ENCODE measurements at places on chromosomes 6 and 20. TPM values are rescaled to one million over a fixed set of nuclear protein-coding genes. Genes with fewer than 3 reads are reported as not detected.

GRCh38 chr20:16308754-16309153, 264.5 kb downstream of the KIF16B start:
- no peak for DNase-seq

DNA sequence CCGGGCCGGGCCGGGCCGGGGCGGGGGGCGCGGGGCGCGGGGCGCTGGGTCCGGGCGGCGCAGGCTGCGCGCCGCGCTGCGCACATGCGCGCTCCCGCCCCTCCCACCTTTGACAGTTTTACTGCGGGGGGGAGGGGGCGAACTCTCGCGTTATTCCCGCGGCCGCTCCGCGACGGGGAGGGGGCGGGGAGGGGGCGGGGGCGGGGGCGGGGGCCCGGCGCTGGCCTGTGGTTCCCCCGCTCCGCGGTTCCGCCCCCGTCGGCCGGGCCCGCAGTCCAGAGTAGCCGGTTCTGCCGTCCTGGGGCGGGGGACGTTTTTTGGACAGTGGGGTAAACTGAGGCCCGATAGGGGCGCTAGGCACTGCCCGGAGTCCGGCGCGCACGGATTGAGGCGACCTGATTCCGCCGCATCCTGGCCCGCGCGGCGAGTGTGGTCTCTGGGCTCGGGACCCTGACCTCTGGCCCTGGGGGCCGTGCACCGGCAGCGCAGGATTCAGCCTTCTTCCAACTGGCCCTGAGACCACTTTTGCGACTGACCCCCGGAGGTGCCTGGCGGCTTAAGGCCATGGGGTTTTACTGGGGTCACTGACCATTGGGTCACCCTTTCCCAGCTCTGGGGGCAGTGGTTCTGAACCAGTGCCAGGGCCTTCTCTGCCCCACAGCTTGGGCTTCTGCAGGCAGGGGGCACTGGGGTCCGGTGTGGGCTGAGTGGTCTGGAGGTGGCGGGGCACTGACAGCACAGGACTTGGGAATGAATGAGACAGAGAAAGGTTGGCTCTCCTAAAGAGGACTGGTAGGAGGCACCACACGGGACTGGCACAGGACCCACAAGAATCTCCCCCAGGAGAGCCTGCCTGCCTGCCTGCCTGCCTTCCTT, at the start of gene ZNF512B:
TSS of gene ZNF512B (minus strand) at position 93 of the 876 bp plus-strand sequence. CDS start 1,980 bp downstream, outside the sequence.
- peak; percentile 79 for DNase-seq

DNA sequence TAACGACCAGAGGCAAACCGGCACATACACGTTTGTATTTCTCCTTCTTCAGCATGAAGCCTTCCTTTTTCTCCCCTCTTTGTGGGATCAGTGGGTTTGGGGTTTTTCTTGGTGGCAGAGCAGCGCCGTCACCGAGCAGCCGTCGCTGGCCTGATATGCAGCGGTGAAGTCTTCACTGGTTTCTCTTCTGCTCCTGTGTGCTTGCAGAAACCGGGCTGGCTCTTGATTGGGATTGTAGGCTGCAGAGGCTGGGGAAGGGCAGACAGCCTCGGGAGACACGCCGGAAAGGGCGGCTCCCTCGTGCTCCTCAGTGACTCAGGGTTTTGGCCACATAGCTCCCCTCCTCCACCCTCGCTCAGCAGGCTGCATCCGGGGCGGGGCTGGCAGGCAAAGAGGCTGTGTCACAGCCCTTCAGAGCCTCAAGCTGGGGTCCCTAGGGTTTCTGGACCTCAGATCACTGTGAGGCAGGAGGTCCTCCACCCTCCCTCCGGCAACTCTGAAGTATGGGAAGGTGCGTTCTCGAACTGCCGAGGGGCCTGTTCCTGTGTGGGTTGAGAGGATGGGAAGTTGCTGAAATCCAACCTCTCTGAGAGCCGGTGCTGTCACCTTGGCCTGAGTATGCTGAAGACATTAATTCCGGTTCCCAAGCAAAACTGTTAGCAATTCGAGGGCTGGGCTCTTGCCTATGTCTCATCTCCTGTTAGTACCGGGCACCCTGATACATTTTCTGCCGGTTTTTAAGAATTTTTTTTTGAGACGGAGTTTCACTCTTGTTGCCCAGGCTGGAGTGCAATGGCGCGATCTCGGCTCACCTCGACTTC, 24.2 kb downstream of the NQO2 start:
- peak; percentile 52 for DNase-seq

Gene ID1
- 133 TPM for total RNA-seq

GRCh38 chr6:9540534-9541126, 874.2 kb downstream of the TFAP2A start:
- peak; percentile 40 for DNase-seq

Gene ATRN
- 31.2 TPM for total RNA-seq

Data from neural progenitor cell (in vitro differentiated cells).